ENCODE measurements at places on chromosomes 16 and 17.
A peak's percentile ranks its signal among the peaks of the same experiment; 100 is the strongest.

GRCh38 chr17:1251866-1252608 is 18.2 kb upstream of the BHLHA9 start:
- peak; percentile 24 for DNase-seq

DNA sequence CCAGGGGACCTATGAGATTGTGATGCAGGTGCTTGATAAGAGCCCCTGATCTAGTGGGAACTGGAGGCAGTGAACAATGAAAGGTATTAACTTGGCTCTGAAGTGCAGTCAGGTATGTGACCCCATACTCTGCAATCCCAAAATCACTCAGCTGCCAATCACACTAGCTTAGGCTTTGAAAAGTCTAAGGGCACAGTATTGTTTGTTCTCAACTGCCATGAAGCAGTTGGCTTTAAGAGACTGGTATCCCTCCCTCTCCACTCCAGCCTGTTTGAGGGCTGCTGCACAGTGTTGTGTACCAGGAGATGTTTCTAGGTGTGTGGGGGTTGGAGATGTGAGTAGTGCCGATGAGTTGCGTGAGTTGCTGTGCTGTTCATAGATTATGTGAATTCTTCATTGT is 2.4 kb downstream of the YPEL2 start:
- DNase-seq, result no peak

- peak; percentile 85 for DNase-seq
These were observed 14.4 kb downstream of the SNN start for GRCh38 chr16:11682655-11683096.

GRCh38 chr16:361872-362701 is 8.3 kb downstream of the MRPL28 start:
- DNase-seq, result peak; percentile 90

- DNase-seq, result no peak
These were observed 25.5 kb downstream of the RAB11FIP3 start for GRCh38 chr16:450785-451512.

GRCh38 chr17:30597776-30598288 is 120.6 kb downstream of the GOSR1 start:
- no peak for DNase-seq

GRCh38 chr16:3503523-3503922 is 2.7 kb downstream of the CLUAP1 start:
- no peak for DNase-seq

DNA sequence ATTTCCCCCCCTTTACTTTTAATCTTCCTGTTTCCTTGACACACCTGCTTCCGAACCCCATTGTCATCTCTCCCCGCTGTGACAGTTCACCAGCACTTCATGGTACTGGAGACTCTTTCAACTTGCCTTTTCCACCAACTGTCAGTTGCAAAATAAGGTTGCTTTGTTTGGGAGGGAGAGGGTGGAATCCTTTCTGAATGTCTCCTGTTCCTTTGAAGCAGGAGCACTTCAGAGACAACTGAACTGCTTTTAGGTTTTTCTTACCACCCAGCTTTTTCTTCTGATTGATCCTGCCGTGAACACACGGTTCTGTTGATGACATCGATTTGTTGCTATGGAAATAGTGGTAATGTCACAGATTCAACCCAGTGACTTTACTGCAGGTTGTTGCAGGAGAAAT is 42.0 kb downstream of the RPA1 start:
- no peak for DNase-seq

- DNase-seq, result peak; percentile 57
These were observed 14.2 kb upstream of the HAPSTR1 start for GRCh38 chr16:9077091-9077809.

DNA sequence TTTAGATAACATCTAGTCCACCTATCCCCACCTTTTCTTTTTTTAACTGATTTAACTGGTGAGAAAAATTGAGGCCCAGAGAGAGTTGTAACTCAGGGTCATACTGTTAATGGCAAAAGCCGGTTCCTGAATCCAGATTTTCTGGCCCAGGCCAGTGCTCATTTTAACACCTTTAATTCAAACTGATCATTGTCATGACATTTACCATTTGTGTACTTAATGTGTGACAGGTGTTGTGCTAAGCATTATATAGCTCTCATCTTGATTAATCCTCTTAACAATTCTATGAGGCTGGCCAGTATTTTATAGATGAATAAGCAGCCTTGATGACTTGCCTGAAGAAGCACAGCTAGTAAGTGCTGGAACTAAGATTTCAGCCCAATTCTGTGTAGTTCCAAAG is 14.4 kb downstream of the RHOT1 start:
- no peak for DNase-seq

GRCh38 chr17:53496356-53496755 is 326.4 kb upstream of the KIF2B start:
- no peak for DNase-seq

DNA sequence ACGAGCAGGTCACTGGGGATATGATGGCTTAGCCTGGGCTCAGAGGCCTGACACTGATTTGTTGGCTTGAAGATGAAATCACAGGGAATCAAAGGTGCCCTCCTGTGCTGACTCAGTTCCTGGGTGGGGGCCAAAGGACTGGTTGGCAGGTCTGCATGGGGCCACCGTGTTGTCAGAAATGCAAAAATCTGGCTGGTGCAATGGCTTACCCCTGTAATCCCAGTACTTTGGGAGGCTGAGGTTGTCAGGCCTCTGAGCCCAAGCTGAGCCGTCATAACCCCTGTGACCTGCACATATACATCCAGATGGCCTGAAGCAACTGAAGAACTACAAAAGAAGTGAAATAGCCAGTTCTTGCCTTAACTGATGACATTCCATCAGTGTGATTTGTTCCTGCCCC is 314.2 kb downstream of the WWOX start:
- no peak for DNase-seq

- no peak for DNase-seq
These were observed 3.0 kb downstream of the BAHCC1 start for GRCh38 chr17:81398176-81398831.

DNA sequence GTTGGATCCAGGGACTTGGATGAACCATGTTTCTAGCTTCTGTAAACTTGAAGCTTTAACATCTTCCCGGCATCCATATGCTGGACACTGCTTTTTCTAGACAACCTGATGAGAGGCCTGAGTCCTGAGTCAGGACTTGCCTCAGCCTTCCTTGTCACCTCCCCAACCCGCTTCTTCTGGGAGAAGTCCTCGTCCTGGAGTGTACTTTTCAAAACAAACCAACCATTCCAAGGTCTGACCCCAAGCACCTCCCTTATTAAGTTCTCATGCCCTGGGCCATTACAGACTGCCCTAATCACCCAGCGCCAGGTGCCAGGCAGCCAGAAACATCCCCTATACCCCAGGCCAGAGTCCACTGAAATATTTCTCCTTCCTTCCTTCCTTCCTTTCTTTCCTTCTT is 59.4 kb downstream of the CLEC19A start:
- no peak for DNase-seq

GRCh38 chr16:82055728-82056549 is 20.9 kb downstream of the HSD17B2 start:
- no peak for DNase-seq

DNA sequence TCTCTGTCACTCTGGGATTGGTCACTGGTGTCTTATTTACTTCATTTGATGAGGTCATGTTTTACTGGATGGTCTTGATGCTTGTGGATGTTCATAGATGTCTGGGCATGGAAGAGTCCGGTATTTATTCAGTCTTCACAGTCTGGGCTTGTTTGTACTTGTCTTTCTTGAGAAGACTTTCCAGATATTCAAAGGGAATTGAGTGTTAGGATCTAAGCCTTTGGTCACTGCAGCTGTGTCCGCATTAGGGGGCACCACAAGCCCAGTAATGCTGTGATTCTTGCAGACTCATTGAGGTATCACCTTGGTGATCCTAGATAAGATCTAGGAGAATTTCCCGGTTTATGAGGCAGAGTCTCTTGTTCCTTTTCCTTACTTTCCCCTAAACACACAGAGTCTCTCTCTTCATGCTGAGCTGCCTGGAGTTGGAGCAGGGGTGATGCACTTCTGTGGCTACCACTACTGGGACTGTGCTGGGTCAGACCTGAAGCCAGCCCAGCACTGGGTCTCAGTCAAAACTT is 214.7 kb downstream of the SPECC1 start:
- no peak for DNase-seq

DNA sequence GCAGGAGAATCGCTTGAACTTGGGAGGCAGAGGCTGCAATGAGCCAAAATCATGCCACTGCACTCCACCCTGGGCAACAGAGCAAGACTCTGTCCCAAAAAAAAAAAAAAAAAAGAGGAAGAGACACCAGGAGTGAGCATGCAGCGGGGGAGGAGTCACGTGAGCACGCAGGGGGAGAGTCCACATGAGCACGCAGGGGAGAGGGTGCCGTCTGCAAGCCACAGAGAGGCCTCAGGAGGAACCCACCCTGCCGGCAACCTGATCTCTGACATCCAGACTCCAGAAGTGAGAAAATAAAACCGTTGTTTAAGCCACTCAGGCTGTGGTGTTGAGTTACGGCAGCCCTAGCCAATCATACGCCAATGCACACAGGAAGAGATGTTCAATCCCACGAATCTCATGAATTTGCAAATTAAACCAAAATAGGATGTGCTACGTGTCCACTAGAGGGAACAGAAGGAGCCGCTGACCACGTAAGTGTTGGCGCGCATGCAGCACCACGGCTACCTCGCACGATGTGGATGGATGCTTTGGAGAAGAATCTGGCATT is 42.2 kb downstream of the CCDC57 start:
- DNase-seq, result no peak

DNA sequence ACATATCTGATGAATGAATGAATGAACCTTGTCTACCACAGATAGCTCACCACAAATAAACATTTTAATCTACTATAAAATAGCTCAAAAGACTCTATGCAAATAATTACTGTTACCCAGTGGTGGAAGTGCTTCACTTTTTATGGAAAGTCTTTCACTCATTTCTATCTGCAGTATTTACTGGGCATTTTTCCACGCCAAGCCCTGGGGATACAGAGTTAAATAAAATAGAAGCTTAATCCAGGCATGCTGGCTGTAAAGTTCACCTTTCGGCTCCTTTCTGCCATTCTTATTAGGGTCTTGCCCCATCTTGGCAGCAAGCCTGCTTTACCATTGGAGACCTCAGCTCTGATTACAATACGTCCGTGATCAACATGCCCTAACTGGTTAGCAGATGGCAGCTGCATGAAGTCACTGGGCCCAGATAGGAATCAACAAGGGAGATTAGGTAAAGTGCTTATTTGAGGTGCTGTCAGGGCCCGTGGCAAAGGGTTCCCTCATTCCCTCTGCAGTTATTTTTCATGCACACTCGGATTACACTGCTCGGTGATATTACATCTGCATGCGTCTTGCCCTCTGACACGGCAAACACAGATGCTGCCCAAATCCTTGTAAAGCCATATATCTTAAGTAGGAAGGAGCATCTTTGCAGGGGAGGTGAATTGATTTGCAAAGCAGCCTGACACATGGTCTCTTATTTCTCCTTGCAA is 648.9 kb downstream of the WWOX start:
- no peak for DNase-seq

DNA sequence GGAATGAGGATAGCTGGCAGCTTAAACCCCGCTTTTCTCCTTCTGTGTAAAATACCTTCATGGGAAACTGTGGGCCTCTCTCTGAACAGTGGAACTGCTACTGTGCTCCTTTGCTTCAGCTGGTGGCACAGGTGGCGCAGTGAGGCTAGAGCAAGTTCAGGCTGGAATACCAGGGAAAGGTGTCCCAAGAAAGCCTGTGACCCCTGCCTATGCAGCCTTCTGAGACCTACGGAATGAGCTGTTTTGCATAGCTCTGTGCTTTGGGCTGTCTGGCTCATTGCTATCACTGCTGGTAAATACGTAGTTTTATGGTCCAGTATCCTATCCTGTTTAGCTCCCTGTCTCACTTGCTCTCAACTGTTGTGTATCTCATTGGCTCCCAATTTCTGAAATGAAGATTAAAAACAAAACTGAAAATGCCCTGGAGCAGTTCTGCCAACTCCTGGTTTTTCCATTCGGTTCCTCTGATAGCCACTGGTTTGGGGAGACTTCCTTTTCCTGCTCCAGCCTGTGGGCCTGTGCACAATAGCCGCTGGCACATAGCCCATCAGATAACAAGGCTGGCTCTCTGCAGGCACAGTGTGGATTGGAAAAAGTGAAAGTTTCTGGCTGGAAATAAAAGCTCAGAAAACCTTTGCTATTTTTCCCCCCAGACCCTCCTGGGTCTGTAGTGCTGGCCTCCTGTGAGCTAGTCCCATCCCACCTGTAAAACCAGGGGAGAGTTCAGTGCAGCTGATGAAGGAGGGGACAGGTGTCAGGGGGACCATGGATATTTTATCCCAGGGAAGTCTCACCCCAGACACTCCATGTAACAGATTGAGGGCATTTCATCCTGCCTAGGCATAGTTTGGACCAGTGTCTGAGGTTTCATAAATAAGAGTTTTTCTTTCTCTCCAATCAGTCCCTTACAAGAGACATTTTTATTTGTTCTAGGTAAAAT is 24.0 kb downstream of the LIMD2 start:
- DNase-seq, result peak; percentile 84

- DNase-seq, result no peak
These were observed 217.3 kb downstream of the USP22 start for GRCh38 chr17:20825539-20825938.

- DNase-seq, result no peak
These were observed 92.5 kb upstream of the HAS3 start for GRCh38 chr16:69012906-69013305.

- DNase-seq, result no peak
These were observed 409.4 kb upstream of the ERCC4 start for GRCh38 chr16:13510425-13511151.

DNA sequence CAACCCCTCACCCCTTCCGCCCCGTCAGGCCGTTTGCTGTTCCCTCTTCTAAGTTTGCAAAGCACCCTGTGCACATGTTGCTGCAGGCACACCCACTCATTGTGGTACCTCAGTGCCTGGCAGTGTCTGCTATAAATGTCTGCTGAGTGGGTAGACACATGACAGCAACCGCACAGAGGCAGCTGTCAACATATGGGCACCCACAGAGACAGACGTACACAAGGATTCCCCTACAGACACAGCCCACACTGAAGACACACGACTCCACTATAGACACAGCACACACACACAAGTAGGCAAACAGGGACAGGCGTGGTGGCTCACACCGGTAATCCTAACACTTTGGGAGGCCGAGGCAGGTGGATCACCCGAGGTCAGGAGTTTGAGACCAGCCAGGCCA is 17.8 kb upstream of the CRK start:
- DNase-seq, result no peak

- no peak for DNase-seq
These were observed 33.0 kb downstream of the GINS3 start for GRCh38 chr16:58425245-58425644.

Data from AG20443 (cell line).